ENCODE measurements at places on chromosomes 3 and 15.

DNA sequence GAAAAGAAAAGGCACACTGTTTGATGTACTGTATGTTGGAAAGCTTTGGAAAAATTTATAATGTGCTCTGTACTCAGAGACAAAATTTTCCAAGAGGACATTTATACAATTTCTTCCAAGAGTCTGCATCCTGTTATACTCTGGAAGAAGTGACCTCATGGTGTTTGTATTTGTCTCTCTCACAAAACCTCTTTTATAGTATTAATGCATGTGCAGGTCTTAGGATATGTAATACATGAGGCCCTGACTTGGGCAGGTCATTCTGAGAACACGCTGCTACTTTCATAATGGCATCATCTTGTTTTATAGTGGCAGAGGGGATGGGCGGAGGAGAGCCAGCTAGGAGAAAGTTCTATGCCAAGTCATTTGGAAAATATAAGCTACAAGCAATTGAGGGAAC, 72.0 kb upstream of the P3H2 start:
- no peak for DNase-seq

DNA sequence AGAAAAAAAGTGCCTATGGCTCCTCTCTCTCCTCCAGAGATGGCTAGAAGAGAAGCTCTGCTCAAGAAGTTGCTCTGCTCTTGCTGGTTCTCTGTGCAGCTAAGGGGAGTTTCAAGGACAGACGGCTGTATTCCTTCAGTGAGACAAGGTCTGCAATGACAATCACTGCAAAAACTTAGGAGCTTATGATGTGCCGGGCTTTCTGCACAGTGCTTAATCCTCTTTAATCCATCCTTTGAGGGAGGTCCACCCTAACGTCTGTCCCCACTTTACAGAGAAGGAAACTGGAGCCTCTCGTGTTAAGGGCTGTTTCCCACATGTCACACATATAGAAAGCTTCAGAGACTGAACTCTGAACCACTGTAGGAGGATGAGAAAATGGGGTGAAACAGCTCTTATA, 260.6 kb downstream of the MEX3B start:
- DNase-seq = no peak

GRCh38 chr15:67186688-67187087, 67.8 kb downstream of the AAGAB start:
- no peak for DNase-seq

GRCh38 chr3:195124378-195124992, 146.5 kb downstream of the XXYLT1 start:
- DNase-seq = no peak

Data from K562 (cell line).